ENCODE measurements at places on chromosomes 11 and 22. TPM values are rescaled to one million over a fixed set of nuclear protein-coding genes. Genes with fewer than 3 reads are reported as not detected.
A peak's percentile ranks its signal among the peaks of the same experiment; 100 is the strongest.

DNA sequence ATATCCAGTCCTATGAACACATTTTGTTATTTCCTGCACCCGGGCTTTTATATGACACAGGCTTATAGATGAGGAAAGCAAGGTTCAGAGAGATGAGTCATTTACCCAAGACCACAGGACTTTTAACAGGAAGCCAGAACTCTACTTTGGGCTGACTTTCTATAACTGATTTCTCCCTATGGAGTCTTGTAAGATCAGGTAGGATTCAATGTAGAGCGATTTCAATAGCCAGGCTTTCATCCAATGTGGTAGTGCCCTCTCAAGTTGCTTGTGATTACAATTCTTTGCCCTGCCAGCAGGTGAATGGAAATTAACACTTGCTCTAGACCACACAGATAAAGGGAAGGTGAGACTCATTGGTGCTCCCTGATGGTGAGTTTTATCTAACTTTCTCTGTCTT is 378.3 kb downstream of the INSC start:
- H3K4me3 ChIP-seq: no peak overlapping the region
- no peak overlapping the region for H3K27ac ChIP-seq

NAT10 gene
- total RNA-seq: 103 TPM

GRCh38 chr11:108666373-108666772 is 1.5 kb downstream of the DDX10 start:
- H3K36me3 ChIP-seq: peaks cover 10% of the 10 kb centered on the region
- H3K27ac ChIP-seq: no peak overlapping the region
- H3K27me3 ChIP-seq: no peaks in the 10 kb centered on the region
- peak; percentile 45 for DNase-seq

DNA sequence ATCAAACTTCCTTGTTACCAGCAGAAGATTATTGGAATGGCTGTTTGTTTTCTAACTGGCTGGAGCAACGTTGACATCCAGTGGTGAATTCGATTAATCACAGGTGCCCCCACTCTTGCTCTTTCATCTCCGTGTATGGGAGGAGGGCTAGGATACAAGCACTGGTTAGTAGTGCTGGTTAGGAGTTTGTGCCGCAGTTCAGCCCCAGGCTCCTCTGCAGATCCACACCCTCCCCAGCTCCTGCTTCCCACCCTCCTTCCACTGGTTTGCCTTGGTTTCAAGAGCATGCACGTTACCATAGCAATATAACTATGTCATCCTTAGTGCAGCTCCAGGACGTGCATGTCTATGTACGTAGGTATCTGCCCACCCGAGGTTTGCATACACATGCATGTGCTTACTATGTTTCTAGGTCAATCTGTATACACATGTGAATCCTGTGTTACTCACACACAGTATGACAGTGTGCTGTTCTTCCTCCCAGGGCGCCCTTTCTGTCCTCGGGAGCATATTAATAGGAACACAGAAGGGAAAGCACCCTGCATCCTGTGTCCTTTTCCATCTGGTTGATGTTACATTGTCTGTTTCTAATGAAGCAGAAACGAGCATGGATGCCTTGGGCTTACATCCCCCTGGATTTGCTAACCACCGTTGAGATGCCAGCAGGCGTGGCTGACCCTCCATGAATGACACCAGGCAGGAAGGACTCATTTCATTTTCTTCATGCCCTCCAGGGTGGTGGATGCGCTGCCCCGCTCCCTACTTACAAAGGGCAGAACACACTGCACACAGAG is 539.3 kb downstream of the OPCML start:
- H3K36me3 ChIP-seq: no peaks in the 10 kb centered on the region
- no peaks in the 10 kb centered on the region for H3K4me1 ChIP-seq
- no peak for DNase-seq
- H3K27ac ChIP-seq: no peak overlapping the region
- peak overlapping the region; percentile 60 for H3K4me3 ChIP-seq

DNA sequence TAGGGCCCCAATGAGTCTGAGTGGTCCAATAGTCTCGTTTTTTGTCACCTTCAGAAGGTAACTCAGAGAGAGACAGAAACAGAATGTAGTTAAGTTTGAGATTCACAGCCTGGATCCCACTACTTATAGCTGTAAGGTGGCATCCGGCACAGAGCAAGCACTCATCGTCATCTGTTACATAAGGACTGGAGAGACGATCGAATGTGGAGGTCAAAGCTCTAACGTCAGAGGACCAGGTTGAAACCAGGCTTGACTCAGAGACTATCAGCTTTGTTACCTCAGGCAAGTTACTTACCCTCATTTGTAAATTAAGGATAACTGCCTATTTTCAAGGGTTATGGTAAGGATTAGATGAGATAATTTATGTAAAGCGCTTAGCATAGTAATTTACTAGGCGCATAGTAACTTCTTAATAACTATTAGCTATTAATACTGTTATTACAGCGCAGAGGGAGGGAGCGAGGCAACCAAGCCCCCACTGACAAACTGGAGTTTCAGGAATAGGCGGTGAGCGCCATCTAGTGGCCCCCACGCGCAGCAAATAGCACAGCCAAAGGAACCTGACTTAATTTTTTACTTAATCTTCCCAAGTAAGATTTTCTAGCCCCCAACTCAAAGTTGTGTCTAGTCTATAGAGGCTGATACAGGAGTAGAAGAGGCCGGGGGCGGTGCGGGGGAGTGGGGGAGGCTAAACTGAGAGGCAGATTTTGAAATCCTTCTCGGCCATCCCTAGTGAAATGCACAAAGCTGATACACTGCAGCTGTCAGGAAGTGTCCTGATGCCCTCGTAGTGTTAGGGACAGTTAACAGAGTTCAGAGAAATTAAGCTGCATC is 29.0 kb upstream of the API5 start:
- H3K36me3 ChIP-seq: no peaks in the 10 kb centered on the region
- no peaks in the 10 kb centered on the region for H3K4me1 ChIP-seq
- peak; percentile 55 for DNase-seq
- H3K27ac ChIP-seq: no peak overlapping the region
- H3K27me3 ChIP-seq: no peaks in the 10 kb centered on the region
- H3K4me3 ChIP-seq: no peak overlapping the region

DNA sequence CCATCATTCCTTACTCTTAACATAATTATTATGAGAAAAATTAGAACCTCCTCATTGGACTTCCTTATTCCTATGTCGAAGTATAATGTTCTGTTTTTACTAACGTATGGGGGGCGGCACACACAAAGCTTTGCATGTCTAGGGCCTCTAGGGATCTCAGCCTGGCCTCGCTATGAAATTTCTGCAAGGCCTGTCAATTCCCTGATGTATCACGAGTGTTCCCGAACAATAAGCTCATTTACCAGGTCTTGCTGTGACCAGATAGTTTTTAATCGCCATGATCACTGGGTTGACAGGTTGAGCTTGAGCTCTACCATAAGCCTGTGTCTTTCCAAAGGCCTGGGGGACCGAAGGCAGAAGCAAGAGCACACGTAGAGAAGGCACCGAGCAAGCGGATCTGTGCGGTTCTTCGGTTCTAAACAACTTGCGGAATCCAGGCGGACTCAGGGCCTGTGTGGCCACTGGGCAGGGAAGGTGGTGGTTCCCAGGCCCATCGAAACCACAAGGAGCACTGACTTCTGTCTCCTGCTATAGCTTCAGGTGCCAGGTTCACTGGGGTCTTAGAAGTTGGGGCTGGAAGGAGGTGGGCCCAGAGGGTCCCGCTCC is 10.4 kb upstream of the FXYD2 start:
- no peaks in the 10 kb centered on the region for H3K4me1 ChIP-seq
- DNase-seq: no peak
- no peak overlapping the region for H3K4me3 ChIP-seq
- H3K27ac ChIP-seq: no peak overlapping the region
- H3K36me3 ChIP-seq: peaks cover 10% of the 10 kb centered on the region

OR51E1 gene
- total RNA-seq: not detected

OR5M11 gene
- total RNA-seq: not detected

- no peaks in the 10 kb centered on the region for H3K27me3 ChIP-seq
- H3K27ac ChIP-seq: no peak overlapping the region
- H3K4me1 ChIP-seq: no peaks in the 10 kb centered on the region
- DNase-seq: no peak
- H3K36me3 ChIP-seq: no peaks in the 10 kb centered on the region
Measured at GRCh38 chr11:32775908-32776307, 18.6 kb downstream of the CCDC73 start.

MIAT gene
- 77.0 TPM for total RNA-seq

DNA sequence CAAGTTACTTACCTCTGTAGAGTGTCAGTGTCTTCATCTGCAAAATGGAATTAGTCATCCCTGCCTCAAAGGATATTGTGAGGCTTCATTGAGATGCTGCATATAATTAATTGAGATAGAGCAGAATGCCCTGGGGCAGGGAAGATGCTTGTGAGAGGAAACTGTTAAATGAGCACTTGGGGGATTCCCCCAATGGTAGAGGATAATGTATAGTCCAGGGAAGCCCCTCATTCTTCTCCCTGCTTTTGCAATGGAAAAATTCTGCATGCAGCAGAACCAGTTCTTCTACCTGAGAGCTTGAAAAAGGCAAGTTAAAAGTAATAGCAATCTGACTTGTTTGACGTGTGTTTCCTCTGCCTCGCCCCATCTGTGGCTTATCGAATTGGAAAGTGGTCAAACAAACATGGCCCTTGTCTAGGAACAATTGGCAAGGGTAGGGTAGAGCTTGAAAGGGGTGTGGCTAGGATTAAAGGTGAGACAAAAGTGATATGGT is 90.9 kb downstream of the NAV2 start:
- H3K27me3 ChIP-seq: no peaks in the 10 kb centered on the region
- no peak overlapping the region for H3K27ac ChIP-seq
- H3K4me3 ChIP-seq: no peak overlapping the region
- peaks cover 3% of the 10 kb centered on the region for H3K36me3 ChIP-seq
- no peak for DNase-seq

- DNase-seq: no peak
- H3K4me3 ChIP-seq: no peak overlapping the region
- peaks cover 5% of the 10 kb centered on the region for H3K4me1 ChIP-seq
- H3K27ac ChIP-seq: no peak overlapping the region
Measured at GRCh38 chr11:77396911-77397310, 77.0 kb downstream of the PAK1 start.

GRCh38 chr11:63770763-63771162 is 2.2 kb upstream of the ZFTA start:
- no peak for DNase-seq
- peaks cover 7% of the 10 kb centered on the region for H3K27me3 ChIP-seq
- H3K36me3 ChIP-seq: peaks cover 10% of the 10 kb centered on the region
- H3K27ac ChIP-seq: no peak overlapping the region
- peak overlapping the region; percentile 72 for H3K4me3 ChIP-seq
- peaks cover 3% of the 10 kb centered on the region for H3K4me1 ChIP-seq

DNA sequence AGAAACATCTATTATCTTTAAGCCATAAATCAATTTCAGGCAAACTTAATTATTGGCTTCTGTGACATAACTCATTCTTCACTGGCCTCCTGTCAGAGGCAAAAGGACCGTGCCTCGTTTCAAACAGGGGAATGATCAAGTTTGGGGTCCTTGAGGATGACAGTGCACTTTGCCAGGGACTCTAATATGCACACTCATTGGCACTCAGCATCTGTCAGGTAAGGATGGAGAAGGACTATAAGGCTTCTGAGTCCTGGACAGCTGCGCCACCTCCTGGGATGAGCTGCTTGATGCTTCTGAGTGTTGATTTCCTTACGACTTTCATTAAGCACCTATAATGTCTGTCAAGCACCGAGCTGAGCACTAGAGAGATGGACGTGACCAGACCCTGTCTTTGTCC is 20.2 kb downstream of the BPIFC start:
- no peak overlapping the region for H3K4me3 ChIP-seq
- H3K4me1 ChIP-seq: no peaks in the 10 kb centered on the region
- H3K36me3 ChIP-seq: no peaks in the 10 kb centered on the region
- no peak overlapping the region for H3K27ac ChIP-seq
- peak; percentile 33 for DNase-seq

DNA sequence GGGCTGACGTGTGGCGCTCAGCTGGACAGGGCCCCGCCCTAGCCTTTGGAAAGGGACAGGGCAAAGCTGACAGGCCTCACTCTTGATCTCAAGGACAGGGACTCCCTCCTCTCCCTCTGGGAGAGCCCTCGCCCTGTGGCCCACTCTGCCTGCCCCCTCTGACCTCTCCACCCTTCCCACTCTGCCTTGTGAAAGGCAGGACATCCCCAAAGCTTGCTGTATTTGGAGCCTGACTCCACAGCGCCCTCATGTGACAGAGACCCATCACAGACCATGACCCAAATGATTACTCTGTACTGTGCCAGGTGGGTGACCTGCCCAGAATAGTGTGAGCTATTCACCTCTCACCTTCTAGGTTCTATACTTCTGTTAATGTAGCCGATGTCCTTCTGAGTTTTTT is 18.8 kb downstream of the P2RY2 start:
- H3K27ac ChIP-seq: no peak overlapping the region
- no peaks in the 10 kb centered on the region for H3K27me3 ChIP-seq
- no peaks in the 10 kb centered on the region for H3K4me1 ChIP-seq
- peak; percentile 80 for DNase-seq

- H3K4me1 ChIP-seq: peaks cover 4% of the 10 kb centered on the region
- no peaks in the 10 kb centered on the region for H3K27me3 ChIP-seq
- H3K36me3 ChIP-seq: peaks cover 3% of the 10 kb centered on the region
- peak; percentile 71 for DNase-seq
- no peak overlapping the region for H3K4me3 ChIP-seq
Measured at GRCh38 chr11:57546869-57547475, 9.6 kb downstream of the SMTNL1 start.

C22orf42 gene
- total RNA-seq: not detected

POLR3H gene
- total RNA-seq: 68.2 TPM

CDC42EP2 gene
- 10.9 TPM for total RNA-seq

DNA sequence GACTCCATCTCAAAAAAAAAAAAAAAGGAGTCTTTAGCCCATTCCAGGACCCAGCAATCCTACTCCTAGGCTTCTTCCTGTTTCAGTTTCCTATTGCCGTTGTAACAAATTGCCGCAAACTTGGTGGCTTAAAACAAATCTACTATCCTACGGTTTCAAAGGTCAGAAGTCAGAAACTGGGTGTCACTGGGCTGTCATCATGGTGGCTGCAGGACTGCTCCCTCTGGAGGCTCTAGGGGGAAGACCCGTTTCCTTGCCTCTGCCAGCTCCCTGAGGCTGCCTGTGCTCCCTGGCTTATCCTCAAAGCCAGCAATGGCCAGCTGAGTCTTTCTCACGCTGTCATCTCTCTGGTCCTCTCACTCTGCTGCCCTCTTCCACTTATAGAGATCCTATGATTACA is 8.7 kb upstream of the DAGLA start:
- no peak overlapping the region for H3K4me3 ChIP-seq
- peaks cover 3% of the 10 kb centered on the region for H3K4me1 ChIP-seq
- DNase-seq: peak; percentile 78
- no peaks in the 10 kb centered on the region for H3K27me3 ChIP-seq
- no peaks in the 10 kb centered on the region for H3K36me3 ChIP-seq
- no peak overlapping the region for H3K27ac ChIP-seq

- no peaks in the 10 kb centered on the region for H3K27me3 ChIP-seq
- no peak overlapping the region for H3K27ac ChIP-seq
- peaks cover 3% of the 10 kb centered on the region for H3K4me1 ChIP-seq
- H3K4me3 ChIP-seq: no peak overlapping the region
- H3K36me3 ChIP-seq: no peaks in the 10 kb centered on the region
Measured at GRCh38 chr11:60498399-60498798, 5.8 kb downstream of the MS4A12 start.

RANGAP1 gene
- 130 TPM for total RNA-seq

- no peaks in the 10 kb centered on the region for H3K27me3 ChIP-seq
- no peak overlapping the region for H3K4me3 ChIP-seq
- H3K27ac ChIP-seq: no peak overlapping the region
- H3K36me3 ChIP-seq: no peaks in the 10 kb centered on the region
- H3K4me1 ChIP-seq: no peaks in the 10 kb centered on the region
Measured at GRCh38 chr11:117923773-117924172, 5.4 kb downstream of the TMPRSS13 start.

Data from H9 (cell line).